ENCODE measurements at places on chromosomes 11 and 22.

- DNase-seq: no peak
Observed at GRCh38 chr22:32781695-32782094, 19.8 kb upstream of the TIMP3 start.

GRCh38 chr11:134347441-134347840, 15.7 kb downstream of the GLB1L2 start:
- no peak for DNase-seq

- peak; percentile 65 for DNase-seq
Observed at GRCh38 chr11:786235-787083, 3.4 kb downstream of the CEND1 start.

GRCh38 chr22:49632199-49633009, 195.3 kb downstream of the BRD1 start:
- peak; percentile 82 for DNase-seq

DNA sequence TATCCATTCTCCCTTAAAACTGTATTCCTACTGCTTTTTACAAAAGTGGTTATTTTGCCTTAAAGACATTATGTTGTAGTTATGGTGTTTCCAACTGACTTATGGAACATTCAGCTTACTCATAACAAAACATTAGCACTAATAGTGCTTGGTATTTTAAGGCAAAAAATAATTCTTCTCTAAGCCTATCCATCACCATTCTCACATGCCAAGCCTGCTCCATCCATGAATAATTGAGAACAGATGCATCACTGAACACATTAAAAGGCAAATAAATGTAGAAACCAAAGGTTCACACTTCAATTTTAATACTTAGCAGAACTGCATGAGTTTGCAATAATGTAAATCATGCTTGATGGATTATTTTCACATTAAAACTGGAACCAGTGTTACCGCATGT, 42.3 kb upstream of the DDI1 start:
- DNase-seq: no peak

GRCh38 chr22:44837481-44837880, 85.1 kb downstream of the ARHGAP8 start:
- no peak for DNase-seq

GRCh38 chr11:94577841-94578240, 10.7 kb downstream of the PIWIL4 start:
- no peak for DNase-seq

GRCh38 chr11:43392713-43393112, 34.0 kb downstream of the TTC17 start:
- no peak for DNase-seq

DNA sequence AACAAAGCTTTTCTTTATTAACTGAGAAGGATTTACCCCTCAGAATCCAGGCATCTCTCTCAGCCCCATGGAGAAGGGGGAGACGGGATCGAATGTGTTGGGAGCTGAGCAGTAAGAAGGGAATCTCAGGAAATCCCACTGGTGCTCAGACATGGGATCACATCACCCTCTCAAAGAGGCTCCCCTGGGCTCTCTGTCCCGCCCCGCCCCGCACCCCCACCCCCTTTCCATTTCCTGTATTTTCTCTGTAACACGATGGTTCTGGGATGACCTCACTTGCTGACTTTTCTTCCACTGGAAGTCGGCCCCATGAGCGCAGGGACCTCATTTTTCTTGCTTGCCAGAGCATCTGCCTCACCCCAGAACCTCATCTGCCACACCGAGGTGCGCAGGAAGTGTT, 100.0 kb downstream of the RPS6KA4 start:
- DNase-seq: no peak

DNA sequence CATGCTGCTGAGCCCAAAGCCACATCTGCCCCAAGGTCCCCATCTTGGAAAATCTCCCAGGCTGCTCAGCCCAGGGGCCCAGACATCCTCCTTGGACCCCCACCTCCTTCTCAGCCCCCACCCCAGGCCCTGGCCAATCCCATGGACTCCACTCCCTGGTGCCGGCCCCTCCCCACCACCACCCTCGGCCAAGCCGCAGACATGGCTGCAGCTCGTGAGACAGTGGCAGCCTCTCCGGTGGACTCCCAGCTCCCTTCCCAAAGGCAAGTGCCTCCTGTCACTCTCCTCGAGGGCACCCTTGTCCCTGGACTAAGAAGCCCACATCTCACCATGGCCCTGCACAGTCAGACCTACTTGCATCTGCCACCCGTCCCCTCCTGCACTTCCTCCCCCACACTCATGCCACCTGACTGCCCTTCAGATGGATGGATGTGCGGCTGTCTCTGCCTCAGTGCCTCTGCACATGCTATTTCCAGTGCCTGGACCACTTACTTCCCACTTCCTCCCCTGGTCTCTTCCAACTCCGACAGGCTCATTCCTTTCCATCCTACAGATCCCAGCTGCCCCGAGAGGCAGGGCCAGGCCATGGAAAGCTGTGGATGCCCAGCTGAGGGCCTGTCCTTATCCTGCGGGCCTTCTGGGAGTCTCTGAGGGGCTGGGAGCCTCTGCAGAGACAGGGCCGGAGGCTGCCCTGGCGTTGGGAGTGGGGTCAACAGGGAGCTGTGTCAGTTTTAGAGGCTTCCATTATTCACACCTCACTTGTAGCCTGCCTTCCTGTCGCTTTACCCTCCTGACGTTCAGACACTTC, 25.5 kb upstream of the RFPL3 start:
- DNase-seq: no peak
